ENCODE measurements at places on chromosomes 13 and 19.

DNA sequence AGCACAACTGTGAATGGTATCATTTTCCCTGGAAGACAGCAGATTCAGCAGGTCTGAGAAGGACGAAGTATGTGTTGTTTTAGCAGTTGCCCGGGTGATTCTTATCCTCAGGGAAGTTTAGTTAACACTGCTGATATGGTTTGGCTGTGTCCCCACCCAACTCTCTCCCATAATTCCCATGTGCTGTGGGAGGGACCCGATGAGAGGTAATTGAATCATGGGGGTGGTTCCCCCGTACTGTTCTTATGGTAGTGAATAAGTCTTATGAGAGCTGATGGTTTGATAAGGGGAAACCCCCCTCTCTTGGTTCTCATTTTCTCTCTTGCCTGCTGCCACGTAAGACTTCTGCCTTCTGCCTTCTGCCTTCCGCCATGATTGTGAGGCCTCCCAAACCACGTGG, 81.0 kb upstream of the UBAC2 start:
- DNase-seq = no peak

- DNase-seq = peak; percentile 65
Observed at GRCh38 chr19:38634757-38635482, 12.5 kb upstream of the ACTN4 start.

DNA sequence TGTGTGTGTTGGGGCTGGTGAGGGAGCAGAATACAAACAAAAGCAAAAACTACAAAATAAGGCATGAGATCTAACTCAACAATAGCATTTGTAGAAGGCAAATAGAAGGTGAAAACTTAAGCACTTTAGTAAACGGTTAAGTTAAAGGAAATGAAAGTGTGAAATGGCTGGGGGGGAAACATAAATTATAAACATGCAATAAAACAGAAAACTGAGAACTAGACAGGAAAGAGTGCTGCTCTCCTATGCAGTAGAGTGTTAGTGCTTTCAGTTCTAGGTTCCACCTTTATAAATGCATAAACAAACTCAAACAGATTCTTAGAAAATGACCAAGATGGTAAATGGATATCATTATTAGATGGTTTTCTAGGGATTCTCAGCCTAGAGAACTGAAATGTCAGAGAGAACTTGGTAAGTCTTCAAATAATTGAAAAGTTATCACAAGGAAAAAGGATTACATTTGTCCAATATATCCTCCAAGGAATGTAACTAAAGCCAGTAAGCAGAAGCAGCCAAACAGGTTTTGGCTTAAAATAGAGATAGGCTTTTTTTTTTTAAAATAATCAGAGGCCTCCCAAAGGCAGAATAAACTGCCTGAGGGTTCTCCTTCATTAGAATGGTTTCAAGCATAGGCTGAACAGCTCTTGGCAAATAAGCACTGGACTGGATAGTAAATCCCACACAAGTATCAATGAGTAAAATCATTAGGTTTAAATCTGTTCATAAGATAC, 23.3 kb downstream of the RBM26 start:
- DNase-seq = no peak

GRCh38 chr19:5048727-5049553, 80.0 kb downstream of the KDM4B start:
- peak; percentile 30 for DNase-seq

DNA sequence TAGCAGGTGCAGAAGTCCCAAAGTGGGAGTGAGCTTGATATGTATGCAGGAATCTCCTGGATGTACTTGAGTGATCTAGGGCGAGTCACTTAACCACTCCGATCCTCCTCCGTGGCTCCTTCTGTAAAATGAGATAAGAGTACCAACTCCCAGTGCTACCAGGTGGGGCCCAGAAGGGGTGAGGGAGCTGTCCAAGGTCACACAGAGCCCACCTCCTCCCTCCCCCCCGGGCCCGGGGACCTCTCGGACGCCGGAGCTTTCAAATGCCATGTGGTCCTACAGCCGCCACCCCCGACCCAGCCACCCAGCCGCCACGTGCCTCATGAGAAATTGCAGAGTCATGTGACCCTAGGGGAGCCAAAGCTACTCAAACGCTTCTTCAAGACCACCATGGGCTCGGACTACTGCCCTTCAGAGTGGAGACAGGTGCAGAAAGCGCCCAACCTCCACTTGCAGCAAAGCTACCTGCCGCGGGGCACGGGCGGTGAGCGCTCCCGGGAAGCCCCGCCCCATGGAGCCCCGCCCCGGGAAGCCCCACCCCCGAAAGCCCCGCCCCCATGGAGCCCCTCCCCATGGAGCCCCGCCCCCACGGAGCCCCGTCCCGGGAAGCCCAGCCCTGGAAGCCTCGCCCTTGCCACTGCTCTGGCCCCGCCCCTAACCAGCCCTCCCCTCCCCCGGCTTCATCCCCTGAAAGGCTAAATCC, 10.1 kb upstream of the ZNF358 start:
- DNase-seq = no peak

DNA sequence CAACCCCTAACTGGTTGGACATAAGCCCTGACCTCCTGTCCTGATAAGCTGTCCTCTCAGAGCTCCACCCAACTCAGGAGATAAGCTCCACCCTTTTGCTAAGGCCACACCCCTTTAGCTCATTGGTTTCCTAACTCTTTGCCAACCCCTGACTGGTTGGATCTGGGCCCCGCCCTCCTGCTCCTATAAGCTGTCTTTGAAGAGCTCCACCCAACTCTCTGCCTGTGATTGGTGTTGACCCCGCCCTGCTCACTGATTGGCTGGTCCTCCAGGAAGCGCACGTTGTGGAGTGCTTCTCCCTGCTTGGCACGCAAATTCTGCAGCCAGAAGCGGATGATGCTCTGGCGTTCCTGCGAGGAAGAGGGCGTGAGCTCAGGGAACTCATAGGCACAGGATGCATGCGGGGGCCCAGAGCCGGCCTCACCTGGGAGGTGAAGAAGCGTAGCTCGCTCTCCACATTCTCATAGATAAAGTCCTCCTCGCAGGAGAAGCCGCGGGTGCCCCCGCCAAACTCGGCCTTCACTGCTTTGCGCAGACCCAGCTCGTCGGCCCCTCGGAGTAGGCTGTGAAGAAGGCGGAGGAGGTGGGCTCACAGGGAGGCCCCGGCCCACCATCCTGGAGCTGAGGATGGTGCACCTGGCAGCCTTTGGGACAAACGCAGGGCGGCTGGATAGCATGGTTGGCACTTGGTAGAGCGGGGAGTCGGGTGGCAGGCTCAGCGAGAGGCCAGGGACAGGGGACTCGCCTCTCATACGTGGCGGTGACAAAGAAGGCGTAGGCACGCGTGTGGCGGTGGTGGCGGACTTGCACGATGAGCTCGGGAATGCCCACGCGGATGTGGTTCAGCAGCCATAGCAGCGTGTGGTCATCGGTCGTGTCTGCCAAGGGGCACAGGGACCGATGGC, 1.7 kb downstream of the ANO8 start:
- DNase-seq = peak; percentile 63

GRCh38 chr13:99986741-99987140, 5.2 kb downstream of the ZIC2 start:
- DNase-seq = no peak

DNA sequence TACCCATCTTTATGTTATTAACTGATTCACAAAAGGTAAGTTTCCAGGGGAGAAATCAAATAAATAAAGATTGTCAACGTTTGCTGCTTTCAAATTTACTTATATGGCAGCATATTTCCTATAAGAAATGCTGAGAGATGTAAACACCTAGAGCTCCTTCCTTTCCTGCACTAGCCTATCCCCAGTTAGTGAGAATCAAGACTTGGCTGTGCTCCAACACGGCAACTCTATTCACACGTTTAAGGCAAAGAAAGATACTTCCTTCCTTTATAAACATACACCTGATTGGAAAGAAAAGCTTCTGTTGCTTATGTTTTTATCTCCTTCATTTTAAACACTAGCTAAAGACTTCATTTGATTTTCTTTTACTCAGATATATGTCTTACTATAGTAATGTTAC, 107.0 kb downstream of the PCDH9 start:
- no peak for DNase-seq

DNA sequence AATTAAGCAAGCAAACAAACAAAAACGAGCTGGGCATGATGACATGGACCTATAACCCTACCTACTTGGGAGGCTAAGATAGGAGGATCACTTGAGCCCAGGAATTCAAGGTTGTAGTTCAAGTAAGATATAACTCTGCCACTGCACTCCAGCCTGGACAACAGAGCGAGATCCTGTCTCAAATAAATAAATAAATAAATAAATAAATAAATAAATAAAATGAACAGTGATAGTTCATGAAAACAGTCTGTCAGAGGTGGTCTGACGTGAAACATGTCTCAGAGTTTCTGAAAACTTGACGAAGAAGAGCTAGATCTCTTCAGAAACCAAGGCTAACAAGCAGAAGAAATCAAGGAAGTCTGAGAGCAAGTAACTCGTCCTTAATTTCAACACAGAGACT, 188.8 kb upstream of the GPC6 start:
- no peak for DNase-seq

DNA sequence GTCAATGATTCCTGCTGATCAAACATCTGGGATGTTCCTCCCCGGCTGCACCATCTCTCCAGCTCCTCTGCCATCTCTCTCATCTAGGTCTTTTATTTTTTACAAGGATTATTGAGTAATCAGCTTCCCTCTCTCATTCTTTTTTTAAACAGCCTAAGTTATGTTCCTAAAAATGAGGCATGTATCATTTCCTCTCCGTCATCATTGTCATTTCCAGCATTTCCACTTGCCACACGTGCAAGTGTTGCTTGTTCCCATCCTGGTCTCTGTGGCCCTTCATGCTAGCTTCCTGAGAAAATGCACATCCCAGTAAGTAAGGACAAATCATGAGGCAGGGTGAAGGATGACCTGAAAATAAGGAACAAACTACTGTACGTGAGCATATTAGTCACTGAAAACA, 102.7 kb upstream of the POSTN start:
- DNase-seq = no peak

DNA sequence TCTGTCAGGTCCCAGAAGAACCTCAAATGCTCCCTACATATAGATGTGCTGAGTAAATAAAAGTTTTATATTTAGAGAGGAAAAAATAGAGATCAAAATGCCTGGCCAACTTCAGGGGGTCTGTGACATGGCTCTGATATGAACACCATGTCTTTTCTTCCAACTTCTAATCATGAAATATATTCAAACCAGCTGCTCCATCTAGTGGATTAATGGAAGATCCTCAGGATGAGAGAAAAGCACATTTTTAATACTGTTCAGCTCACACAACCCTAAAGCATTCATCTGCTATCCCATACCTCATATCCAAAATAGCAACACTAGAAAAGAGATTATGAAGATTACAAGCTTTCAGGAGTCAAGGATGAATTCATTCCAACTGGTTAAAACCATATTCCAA, 56.0 kb upstream of the DOCK9 start:
- DNase-seq = peak; percentile 13

DNA sequence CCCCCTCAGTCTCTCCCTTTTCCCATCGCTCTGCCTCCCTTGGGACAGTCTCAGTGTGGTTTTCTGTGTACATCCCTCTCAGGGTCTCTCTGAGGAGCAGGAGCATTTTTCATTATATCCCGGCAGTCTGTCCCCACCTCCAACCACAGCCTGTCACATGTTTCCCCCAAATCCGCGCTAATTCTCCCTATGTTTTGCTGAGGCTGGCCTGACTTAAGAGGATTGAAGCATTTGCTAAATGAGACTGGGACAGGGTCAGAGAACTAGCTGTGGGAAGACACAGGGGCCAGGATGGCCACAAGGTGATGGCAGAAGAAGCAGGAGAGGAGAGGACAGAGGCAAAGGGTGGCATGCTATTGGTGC, 5.5 kb downstream of the TPRX1 start:
- no peak for DNase-seq

DNA sequence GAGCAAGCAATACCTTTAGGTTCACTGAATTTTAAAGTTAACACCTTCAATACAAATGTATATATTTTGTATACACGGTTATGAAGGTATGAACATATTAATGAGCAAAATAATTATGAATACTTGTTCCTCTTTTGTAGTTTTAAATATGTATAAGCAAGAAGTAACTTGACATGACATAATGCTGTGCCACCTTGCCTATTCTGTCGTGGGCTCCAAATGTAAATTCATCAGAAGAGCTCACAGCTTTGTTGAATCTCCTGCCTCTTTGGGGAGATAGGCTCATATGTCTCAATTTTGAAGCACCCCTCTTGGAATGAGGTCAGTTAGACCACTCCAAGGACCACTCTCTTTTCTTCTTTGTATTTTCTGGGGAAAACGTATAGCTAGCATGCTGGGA, 59.3 kb downstream of the LRCH1 start:
- DNase-seq = no peak
